ENCODE measurements at places on chromosomes 7 and 10.
A peak's percentile ranks its signal among the peaks of the same experiment; 100 is the strongest.

GRCh38 chr7:117809958-117810357 lies 63.3 kb downstream of the CTTNBP2 start:
- DNase-seq, result no peak

DNA sequence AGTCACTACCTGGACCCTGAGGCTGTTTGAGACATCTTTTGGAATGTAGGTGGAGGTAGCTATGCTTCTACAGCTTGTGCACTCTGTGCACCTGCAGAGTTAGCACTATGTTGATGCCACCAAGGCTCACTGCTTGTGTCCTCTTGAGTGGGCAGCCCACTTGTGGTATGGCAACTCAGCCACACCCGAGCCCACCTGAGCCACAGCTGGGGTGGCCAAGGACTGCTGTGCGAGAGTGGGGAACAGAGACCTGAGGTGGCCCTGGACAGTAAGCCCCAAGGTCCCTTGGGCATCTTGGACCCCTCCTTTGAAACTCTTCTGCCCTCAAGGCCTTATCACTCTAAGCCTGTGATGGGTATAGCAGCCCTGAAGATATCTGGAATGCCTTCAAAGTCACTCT lies 25.7 kb downstream of the MYO1G start:
- DNase-seq, result no peak

- no peak for DNase-seq
Measured at GRCh38 chr7:75931680-75932079, 16.7 kb downstream of the POR start.

DNA sequence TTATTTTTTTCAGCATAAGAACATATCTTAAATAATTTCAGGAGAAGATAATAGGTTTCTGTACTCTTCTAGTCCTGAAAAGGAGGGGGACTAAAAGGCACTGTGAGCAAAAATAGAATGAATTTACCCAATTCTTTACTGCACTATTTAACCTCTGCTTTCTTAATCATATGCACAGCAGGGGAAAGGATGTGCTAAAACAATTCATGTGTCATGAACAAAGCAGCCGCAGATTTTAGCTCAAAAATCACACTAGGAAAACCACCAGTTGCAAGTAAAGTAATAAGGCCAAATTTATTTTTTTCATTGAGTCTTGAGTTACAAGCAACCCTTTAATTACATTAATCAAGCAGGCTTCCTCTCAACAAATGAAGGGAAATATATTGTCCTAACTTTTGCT lies 80.1 kb downstream of the CABCOCO1 start:
- DNase-seq, result no peak

GRCh38 chr10:99917963-99918825 lies 91.6 kb downstream of the DNMBP start:
- peak; percentile 54 for DNase-seq

DNA sequence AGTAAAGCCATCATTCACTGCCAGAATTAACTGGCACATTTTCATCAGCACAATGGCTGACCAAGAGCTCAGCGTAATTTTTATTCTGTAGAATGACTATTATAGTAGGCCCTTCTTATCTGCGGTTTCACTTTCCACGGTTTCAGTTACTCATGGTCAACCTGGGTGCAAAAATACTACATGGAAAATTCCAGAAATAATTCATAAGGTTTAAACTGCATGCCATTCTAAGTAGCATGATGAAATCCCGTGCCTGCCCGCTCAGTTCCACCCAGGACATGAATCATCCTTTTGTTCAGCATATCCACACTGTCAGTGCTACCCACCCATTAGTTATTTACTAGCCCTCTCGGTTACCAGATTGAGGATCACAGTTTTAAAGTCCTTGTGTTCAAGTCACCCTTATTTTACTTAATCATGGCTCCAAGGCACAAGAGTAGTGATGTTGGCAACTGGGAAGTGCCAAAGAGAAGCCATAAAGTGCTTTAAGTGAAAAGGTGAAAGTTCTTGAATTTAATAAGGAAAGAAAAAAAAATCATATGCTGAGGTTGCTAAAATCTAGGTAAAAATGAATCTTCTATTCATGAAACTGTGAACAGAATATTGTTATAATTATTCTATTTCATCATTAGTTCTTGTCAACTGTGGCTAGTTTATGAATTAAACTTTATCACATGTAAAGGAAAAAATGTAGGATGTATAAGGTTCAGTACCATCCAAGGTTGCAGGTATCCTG lies 204.9 kb downstream of the DOCK4 start:
- DNase-seq, result no peak

DNA sequence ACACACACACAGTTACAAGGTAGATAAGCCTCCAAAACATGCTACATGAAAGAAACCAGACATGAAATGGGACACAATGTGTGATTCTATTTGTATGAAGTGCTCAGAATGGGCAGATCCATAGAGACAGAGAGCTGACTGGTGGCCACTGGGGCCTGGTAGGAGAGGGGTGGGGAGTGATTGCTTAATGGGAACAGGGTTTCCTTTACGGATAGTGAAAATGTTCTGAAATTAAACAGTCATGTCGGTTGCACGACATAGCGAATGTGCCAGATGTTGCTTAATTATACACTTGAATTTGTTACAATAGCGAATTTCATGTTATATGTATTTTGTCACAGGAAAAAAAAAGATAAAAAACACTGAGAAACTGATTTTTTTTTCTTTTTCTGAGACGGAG lies 122.3 kb downstream of the SPDYE5 start:
- no peak for DNase-seq

DNA sequence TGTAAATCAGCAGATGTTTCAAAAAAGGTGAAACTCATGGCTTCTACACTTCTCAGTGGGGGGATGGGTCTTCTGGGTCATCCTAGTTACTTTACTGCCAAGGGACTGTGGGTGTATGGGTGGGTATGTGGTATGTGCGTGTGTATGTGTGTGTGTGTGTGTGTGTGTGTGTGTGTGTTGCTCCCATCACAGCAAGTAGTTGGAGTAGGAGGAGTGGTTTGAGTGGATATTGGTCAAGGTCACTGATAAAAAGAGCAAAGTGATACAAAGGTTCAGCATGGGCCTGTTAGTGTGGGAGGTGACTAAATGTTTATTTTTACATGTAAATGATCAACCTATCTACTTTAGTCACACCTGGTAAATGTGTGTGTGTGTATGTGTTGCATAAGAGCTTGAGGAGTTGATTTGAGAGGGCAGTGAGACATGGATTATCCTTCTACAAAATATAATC lies 11.8 kb upstream of the COBL start:
- DNase-seq, result no peak

GRCh38 chr10:106395041-106395749 lies 769.3 kb downstream of the SORCS1 start:
- no peak for DNase-seq

- DNase-seq, result no peak
Measured at GRCh38 chr10:1152386-1153250, 96.4 kb downstream of the WDR37 start.

GRCh38 chr7:42212541-42213090 lies 24.4 kb downstream of the GLI3 start:
- DNase-seq, result no peak
